Naive thymus-derived CD4-positive, alpha-beta T cell (primary cell): ENCODE measurements at places on chromosomes 1 and 21. TPM values are rescaled to one million over a fixed set of nuclear protein-coding genes. Genes with fewer than 3 reads are reported as not detected.

RAB3B gene
- total RNA-seq: not detected

ADGRL4 gene
- total RNA-seq: not detected

TMPRSS15 gene
- not detected in 2 replicates for total RNA-seq

TBX19 gene
- 2.2 TPM in 2 replicates for total RNA-seq

OLFML2B gene
- total RNA-seq: not detected

- no peak overlapping the region for H3K4me3 ChIP-seq
- H3K27me3 ChIP-seq: no peaks in the 10 kb centered on the region
- H3K4me1 ChIP-seq: no peaks in the 10 kb centered on the region
These were observed 47.6 kb upstream of the SAMD13 start for GRCh38 chr1:84253891-84254290.

- DNase-seq: no peak
- no peaks in the 10 kb centered on the region for H3K4me1 ChIP-seq
- H3K27me3 ChIP-seq: no peaks in the 10 kb centered on the region
- no peak overlapping the region for H3K4me3 ChIP-seq
These were observed 31.7 kb upstream of the RGS16 start for GRCh38 chr1:182635871-182636270.

- H3K27me3 ChIP-seq: no peaks in the 10 kb centered on the region
- H3K4me1 ChIP-seq: peaks cover 10% of the 10 kb centered on the region
- no peak for DNase-seq
- no peaks in the 10 kb centered on the region for H3K36me3 ChIP-seq
These were observed 200.7 kb upstream of the RAB4A start for GRCh38 chr1:229070168-229070567.

DNA sequence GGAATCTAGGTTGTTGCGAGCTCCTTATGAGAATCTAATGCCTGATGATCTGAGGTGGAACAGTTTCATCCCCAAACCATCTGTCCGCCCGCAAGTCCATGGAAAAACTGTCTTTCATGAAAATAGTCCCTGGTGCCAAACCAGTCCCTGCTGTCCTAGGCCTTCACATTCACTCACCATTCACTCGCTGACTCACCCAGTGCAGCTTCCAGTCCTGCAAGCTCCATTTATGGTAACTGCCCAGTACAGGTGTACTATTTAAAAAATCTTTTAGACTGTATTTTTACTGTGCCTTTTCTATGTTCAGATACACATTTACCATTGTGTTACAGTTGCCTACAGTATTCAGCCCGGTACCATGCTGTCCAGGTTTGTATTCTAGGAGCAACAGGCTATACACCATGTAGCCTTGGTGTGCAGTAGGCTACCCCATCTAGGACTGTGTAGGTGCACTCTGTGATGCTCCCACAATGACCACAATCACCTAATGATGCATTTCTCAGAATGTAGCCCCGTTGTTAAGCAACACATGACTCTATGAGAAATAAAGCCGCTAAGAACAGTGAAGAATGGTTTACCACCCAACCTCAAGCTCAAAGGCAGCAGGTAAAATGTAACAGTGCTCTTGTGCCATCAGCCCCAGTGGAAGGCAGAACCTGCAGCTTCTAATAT lies 2.4 kb downstream of the ECHDC2 start:
- no peak for DNase-seq
- H3K4me3 ChIP-seq: no peak overlapping the region
- no peaks in the 10 kb centered on the region for H3K4me1 ChIP-seq
- H3K27me3 ChIP-seq: no peaks in the 10 kb centered on the region

- DNase-seq: no peak
- no peaks in the 10 kb centered on the region for H3K4me1 ChIP-seq
- no peaks in the 10 kb centered on the region for H3K27me3 ChIP-seq
- no peak overlapping the region for H3K27ac ChIP-seq
These were observed 78.8 kb downstream of the EPHB2 start for GRCh38 chr1:22789356-22789994.

GRCh38 chr1:182389619-182390047 lies 2.0 kb downstream of the GLUL start:
- H3K27me3 ChIP-seq: no peaks in the 10 kb centered on the region
- DNase-seq: no peak
- H3K36me3 ChIP-seq: no peaks in the 10 kb centered on the region
- H3K4me3 ChIP-seq: peak overlapping the region; percentile 73
- H3K27ac ChIP-seq: peak overlapping the region; percentile 64

- H3K36me3 ChIP-seq: peaks cover 11% of the 10 kb centered on the region
- H3K27me3 ChIP-seq: no peaks in the 10 kb centered on the region
- H3K27ac ChIP-seq: no peak overlapping the region
- H3K4me1 ChIP-seq: no peaks in the 10 kb centered on the region
- no peak overlapping the region for H3K4me3 ChIP-seq
- no peak for DNase-seq
These were observed 183.7 kb downstream of the CLIC6 start for GRCh38 chr21:34852448-34852847.
